ENCODE measurements at places on chromosomes 2 and 18.
A peak's percentile ranks its signal among the peaks of the same experiment; 100 is the strongest.

- no peak for DNase-seq
Observed at GRCh38 chr2:96074156-96074555, 39.4 kb upstream of the GPAT2 start.

DNA sequence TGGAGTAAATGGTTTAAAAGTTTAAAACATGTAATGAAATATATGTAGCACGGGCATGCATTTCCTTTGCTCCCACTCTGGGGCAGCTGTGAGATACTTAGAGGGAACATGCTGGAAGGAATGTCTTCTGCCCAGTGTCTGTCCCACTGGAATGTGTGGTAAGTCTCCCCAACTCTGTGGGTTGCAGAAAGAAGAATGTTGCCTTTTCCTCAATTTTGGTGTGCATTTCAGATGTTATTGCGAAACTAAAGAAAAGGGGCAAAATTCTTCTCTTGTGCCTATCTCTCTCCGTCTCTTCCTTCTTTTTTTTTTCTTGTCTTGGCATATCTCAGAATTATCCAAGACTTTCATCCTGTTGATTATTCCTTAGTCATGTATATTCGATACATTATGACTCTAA lies 201.1 kb downstream of the SH3RF3 start:
- DNase-seq, result no peak

DNA sequence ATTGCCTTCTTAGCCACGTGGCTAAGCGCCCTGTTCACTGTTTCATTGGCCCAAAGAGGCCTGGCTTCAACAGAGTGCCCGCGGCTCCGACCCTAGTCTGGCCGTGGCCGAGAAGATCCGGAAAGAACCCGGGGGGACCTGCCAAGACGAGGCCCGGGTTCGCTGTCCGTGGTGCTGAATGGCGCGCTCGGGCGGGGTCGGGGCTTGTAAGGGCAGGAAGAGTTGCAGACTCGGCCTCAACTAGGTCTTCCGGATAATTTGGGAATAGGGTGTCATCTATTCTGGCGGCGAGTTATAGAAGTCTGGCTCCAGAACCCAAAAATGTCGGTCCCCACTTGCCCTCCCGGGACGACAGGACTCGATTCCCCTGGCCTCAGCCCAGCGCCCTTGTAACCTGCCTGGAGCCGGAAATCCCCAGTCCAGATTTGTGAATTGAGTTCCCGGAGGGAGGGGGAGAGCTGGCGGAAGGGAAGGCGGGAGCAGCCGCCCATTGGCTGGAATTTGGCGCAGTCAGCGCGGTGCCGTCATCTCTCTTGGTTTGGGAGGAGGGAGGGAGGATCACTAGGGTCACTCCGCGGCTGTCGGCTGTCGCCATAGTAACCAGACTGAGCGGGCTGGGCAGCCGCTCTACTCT lies 3.5 kb downstream of the CDK5R2 start:
- DNase-seq, result no peak

DNA sequence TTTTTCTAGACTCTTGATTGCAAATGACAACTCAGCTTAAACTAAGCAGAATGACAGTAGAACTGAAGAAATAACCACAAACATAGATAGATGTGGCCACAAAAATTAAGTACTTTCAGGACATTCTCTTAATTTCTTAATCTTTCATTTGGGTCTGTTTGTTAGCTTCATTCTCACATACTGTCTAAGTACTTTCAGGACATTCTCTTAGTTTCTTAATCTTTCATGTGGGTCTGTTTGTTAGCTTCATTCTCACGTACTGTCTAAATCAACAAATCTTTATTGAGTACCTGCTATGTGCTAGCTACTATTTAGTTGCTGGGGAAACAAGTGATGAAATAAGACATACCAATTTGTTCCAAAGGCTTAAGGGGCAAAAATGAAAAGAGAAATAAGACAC lies 35.1 kb downstream of the FAM117B start:
- no peak for DNase-seq

- no peak for DNase-seq
Observed at GRCh38 chr2:141498561-141498960, 632.3 kb downstream of the LRP1B start.

DNA sequence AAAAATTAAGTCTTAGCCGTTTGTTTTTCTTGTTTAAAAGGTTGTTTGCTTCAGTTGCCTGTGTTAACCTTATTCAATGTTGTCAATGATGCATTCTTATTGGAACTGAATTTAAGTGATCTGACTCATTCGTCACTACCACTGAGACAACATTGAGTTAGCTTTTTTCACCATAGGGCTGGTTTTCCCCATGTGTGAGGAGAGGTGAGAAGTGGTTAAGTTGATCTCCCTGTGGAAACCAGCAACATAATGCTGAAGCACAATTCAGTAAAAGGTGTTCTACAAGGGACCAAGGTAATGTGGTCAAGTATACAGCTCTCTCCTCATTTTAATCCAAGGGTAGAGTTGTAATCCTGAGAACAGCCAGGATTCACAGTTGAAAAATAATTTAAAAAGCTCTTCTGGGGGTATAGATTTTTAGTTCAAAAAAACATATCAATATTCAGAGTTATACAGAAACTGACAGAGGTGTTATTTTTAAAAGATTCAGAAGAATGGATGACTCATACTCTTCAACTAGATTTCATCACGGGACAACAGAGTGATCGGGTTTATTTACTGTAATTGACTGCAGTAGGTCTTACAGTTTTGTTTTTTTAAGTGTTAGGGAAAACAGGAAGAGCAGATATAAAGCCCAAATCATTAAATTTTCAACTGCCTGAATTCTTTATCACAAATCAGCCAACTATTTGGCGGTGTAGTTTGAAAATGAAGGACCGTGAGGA lies 12.6 kb downstream of the NOP58 start:
- DNase-seq, result no peak

DNA sequence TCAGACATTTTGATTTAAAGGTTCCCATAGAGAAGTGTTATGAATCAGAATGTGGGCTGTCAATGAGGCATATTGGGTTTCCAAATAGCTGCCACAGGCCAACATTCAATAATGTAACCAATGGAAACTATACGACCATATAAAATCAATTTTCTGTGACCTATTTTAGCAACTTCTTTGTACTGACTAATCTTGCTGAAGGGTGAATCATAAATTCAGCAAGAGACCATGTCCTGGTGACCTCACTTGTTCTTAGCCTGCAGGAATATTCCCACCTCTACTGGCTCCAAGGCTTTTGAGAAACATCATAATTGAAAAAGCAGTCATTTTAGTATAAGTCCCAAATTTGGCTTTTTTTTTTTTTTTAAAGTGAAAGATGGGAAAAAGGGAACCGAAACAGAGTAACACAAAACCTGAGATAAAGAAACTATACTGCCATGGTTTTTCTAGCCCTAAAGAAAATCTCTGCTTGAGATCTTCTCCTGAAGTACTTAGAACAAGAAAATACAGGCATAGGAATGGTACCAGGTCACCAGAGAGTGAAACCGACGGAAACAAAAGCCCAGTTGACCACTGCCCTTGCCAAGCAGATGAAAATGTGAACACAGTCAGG lies 32.1 kb downstream of the PLEKHM3 start:
- DNase-seq, result no peak

GRCh38 chr18:12934454-12935071 lies 13.2 kb upstream of the SEH1L start:
- peak; percentile 45 for DNase-seq

DNA sequence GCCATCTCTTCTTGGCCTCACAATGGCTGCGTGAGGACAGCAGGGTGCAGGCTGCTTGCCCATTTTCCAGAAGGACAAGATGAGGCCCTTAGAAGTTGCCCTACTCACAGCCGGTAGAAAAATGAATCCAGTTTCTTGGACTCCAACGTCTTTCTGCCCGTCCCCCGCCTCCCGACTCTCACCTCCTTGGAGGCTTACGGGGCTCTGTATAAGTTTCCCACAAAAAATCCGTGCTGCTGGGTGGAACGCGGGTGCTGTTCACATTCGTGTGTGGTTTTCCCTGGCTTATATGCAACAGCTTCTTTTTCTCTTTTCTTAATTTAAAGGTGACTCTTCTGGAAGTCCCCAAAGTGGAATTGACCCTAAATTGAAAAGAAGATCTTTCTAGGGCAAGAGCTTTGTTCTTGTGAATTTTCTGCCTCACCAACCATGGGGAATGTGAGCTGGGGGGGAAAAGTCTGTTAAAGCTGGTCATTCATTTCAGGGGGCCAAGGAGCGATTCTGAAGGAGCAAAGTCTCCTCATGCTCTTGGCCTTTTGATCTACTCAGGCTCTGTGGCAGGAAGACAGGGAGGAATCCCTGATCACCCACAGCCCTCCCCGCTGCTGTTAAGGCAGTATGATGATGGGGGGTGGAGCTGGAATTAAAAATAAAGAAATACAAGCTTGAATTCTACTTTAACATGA lies 51.3 kb downstream of the DDX1 start:
- DNase-seq, result no peak

GRCh38 chr18:79917853-79918614 lies 33.4 kb downstream of the SLC66A2 start:
- no peak for DNase-seq

GRCh38 chr2:81467096-81467495 lies 1162.5 kb upstream of the LRRTM1 start:
- DNase-seq, result no peak

DNA sequence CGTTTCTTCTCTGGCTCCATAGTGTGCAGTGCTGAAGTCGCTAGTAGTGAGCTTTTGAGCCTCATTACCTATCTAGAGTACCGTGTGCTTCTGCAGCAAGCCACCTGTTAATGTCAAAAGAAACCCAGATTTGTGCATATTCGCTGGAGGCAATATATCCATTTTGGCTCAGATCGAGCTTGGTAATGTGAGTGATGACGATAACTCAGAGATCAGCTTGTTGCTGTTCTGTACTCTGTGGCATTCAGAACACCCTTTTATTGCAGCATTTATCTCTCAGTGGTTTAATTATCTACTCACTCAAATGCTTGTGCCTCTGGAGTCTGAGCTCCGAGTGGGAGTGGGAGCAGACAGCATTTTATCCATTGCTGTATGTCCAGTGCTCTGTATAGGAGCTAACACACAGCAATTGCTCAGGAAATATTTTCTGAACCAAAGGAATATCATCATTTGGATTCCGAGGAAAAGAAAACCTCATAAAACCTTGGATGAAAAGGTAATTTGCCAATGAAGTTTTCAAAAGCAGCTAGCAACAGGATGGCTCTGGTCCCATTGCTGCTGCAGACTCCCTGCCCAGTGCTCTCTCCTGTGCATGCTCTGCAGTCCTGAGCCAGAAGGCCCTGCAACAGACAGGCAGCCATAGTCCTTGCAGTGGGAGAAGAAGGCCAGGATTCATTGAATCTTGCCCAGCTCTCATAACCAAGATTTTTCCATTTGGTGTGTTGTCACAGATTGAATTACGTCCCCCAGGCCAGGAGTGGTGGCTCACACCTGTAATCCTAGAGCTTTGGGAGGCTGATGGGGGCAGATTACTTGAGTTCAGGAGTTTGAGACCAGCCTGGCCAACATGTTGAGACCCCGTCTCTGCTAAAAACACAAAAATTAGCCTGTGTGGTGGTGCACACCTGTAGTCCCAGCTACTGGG lies 183.8 kb downstream of the MYCN start:
- DNase-seq, result no peak

GRCh38 chr2:26897807-26898479 lies 50.0 kb downstream of the DPYSL5 start:
- DNase-seq, result no peak

GRCh38 chr2:141654311-141654710 lies 476.5 kb downstream of the LRP1B start:
- no peak for DNase-seq
